Occipital lobe (tissue), 3 donors: ENCODE measurements at places on chromosomes 13 and 19. TPM values are rescaled to one million over a fixed set of nuclear protein-coding genes. Genes with fewer than 3 reads are reported as not detected.

GRCh38 chr13:109412283-109412901 is 374.0 kb downstream of the IRS2 start:
- DNase-seq, result no peak

Gene ZNF813
- total RNA-seq, result 6.6 TPM

- no peak for DNase-seq
Measured at GRCh38 chr19:3225169-3225485, 666 bp downstream of the CELF5 start.

DNA sequence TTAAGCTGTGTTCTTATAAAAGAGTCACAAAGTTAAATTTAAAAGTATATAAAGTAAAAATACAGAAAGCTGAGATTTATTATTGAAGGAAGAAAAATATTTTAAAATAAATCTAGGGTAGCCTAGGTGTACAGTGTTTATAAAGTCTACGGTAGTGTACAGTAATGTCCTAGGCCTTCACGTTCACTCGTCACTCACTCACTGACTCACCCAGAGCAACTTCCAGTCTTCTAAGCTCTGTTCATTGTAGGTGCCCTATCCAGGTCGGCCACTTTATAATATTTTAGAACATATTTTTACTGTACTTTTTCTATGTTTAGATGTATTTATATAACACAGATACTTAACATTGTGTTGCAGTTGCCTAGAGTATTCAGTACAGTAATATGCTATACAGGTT is 47.4 kb downstream of the NDFIP2 start:
- DNase-seq, result no peak

Gene CFAP97D2
- not detected for total RNA-seq

Gene SIGLEC8
- total RNA-seq, result 2.0 TPM

Gene GJB2
- total RNA-seq, result 3.1 TPM

DNA sequence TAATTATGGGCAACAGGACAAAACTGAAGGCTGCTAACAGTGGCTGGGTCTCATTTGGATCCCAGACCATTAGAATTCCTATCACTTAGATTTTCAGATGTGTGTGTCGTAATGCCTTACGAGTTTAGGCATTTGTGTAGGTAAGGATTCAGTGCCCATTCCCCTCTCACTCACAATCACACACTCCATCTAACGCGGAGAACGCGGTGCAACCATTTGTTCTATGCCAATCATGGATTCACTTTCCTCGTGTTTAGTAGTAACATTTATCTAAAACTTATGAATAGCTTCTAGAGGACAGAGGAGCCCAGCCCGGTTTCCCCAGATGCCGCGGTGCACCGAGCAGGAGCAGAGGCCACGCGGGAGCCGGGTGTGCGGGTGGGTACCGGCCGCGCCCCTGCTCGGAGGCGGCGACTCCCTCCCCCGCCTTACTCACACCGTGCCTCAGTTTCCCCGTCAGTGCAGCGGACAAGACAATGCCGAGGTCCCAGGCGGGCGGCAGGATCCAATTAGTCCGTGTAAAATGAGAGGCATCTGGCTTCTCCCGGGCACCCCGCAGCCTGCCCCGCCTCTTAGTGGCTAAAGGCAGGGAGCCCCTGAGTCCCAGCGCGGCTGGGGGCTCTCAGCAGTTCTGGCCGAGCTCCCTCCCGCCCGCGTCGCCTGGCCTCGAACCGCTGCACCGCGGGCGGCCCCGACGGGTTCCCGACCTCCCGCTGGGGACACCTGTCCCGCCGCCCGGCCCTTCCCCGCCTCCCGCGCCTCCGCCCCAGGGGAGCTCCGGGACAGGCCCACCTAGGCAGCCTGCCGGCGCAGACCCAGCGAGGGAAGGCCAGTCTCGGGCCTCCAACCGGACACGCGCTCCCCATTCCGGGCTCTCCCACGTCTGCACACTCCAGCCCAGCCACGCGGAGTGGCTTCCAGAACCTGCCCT is 5.9 kb upstream of the C1QTNF9B start:
- DNase-seq, result no peak
